ENCODE measurements at places on chromosomes 2 and 18. TPM values are rescaled to one million over a fixed set of nuclear protein-coding genes. Genes with fewer than 3 reads are reported as not detected.

- DNase-seq, result no peak
Measured at GRCh38 chr2:105802587-105802986, 57.9 kb downstream of the NCK2 start.

Gene CPLX4
- total RNA-seq, result not detected

DNA sequence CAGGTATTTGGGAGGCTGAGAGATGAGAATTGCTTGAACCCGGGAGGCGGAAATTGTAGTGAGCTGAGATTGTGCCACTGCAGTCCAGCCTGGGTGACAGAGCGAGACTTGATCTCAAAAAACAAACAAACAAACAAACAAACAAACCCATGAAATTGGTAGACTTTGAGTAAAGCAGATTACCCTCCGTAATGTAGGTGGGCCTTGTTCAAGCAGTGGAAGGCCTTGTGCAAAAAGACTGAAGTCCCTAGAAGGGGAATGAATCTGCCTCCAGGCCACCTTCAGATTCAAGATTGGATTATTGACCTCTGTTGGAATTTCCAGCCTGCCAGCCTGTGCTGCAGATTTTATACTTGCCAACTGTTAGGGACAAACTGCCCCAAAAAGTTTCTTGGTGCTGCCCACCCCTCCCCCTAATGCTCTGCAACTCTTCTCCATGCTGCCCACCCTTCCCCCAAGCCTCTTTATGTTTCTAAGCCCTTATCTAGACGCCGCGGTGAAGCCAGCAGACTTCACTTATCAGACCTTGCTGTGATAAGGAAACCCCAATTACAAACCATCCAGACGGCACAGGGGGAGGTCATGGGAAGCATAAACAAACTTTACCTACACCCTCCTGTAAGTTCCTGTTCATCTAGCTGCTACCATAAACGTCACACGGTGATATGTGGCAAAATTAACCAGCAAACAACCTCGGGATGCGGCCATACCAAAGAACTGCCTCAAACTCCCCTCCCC lies 17.0 kb downstream of the CYP27A1 start:
- DNase-seq, result no peak

Gene CACNB4
- 0.17 TPM for total RNA-seq

GRCh38 chr2:204282081-204282480 lies 263.2 kb upstream of the PARD3B start:
- no peak for DNase-seq

DNA sequence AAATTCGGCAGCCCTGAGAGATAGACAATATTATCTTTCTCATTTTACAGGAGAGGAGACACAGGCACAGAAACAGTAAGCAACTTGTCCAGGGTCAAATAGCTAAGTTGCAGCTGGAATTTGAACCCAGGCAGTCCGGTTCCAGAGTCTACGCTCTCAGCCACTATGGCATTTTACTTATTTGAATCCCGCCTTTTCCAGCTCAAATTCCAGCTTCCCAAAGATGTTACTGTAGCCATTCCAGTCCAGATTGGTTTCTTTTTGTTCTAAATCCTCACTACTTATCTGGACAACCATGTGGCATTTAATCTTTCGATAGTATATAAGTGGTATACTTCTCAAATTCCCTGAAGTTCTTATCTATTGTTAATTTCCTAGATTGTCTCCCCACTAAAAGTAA lies 125.7 kb downstream of the NBAS start:
- DNase-seq, result no peak

Gene NEDD4L
- total RNA-seq, result 26.4 TPM

Gene CRACDL
- total RNA-seq, result 3.3 TPM

GRCh38 chr2:177535958-177536504 lies 143.5 kb downstream of the AGPS start:
- no peak for DNase-seq

Gene HOXD9
- total RNA-seq, result 24.5 TPM

Gene IMPACT
- 24.8 TPM for total RNA-seq

DNA sequence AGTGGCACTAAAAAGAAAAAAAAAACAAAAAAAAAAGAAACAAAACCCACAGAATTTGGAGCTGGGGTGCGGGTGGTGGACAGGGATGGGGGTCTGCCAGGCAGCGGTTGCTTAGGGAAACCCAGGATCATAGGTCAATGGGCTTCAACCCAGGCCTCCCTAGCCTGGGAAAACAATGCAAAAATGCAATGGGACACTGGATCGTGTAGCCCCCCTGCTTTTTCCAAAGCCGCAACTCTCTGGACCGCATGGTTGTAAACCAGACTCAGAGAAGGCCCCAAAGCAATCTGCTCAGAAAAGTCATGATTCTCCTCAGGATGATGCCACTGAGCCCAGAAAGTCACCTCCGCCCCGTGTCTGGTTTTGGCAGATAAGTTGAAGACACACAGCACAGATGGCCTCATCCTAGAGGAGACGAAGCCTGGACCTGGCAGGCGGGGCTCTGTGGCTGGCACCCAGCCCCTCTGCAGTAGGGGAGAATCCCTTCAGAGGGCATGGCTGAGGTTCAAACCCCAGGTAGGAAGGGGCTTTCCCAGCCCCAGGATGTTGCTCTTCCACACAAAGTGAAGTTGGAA lies 5.1 kb downstream of the DLX2 start:
- no peak for DNase-seq

Gene TUBA4B
- not detected for total RNA-seq

- DNase-seq, result no peak
Measured at GRCh38 chr2:160267692-160268091, 67.6 kb upstream of the ITGB6 start.

GRCh38 chr2:237870754-237871651 lies 11.6 kb downstream of the RAMP1 start:
- DNase-seq, result no peak

GRCh38 chr2:60641811-60642788 lies 88.6 kb upstream of the BCL11A start:
- peak; percentile 77 for DNase-seq

- DNase-seq, result no peak
Measured at GRCh38 chr2:196290136-196290535, 118.8 kb upstream of the STK17B start.

DNA sequence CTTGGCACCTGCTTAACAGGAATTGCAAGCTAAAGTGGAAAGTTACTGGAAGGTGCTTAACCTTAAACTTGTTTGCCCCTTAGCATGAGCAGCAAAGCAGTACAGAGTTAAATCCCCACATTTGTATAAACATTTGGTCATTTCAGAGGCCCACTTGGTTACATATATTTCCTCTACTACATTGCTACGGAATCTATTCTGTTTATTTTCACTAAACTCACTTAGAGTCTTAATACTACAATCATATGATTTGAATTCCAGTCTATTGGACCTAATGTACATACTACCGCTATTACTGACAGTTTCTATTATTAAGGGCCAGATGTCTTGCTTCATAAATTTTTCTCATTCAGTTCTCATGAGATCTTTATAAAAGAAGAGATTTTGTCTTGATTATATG lies 1294.0 kb downstream of the LRP1B start:
- no peak for DNase-seq

Gene RMND5A
- 80.9 TPM for total RNA-seq

Gene SIX2
- 0.09 TPM for total RNA-seq

DNA sequence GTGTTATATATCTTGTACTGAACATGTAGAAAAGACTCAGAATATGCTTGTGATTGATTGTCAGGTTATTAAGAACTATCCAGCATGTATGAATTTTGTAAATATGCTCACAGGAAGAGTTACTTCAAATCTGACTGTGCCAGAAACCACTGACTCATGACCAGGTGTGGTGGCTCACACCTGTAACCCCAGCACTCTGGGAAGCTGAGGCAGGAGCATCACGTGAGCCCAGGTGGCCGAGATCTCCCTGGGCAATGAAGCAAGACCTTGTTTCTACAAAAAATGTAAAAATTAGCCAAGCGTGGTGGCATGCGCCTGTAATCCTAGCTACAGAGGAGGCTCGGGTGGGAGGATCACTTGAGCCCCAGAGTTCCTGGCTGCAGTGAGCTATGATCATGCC lies 126.6 kb downstream of the COMMD1 start:
- no peak for DNase-seq

DNA sequence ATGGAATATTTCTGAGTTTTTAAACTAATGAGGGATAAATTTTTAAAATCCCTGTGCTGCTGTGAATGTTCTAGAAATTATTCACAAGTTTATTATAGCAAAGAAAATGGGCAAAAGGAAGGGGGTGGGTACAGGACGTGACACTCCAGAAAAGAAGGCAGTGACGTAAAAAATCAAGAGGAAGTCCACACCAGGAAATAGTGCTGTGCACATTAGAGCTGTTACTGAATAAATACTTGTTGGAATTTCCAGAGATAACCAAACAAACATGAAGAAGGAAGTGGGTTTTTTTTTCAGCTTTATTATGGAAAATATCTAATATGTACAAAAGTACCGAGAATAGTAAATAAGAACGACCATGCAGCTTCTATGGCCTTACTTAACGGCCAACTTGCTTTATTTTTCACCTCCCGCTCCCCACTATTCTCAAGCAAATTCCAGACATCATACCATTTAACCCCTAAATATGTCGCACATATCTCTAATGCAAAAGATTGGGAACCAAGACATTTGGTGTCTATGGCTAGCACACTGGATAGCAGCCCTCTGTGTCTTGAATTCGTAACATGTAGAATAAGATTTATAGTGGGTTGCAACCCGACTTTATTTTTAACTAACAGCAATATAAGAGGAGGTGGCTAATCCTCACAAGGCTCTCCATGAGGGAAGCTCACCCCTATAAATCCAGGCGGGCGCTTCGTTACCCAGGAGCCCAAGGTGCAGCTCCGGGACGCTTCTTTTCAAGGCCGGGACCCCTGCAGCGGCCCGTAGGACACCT lies 580 bp upstream of the NDUFV2 start:
- DNase-seq, result peak; percentile 88

- no peak for DNase-seq
Measured at GRCh38 chr2:66318009-66318561, 116.8 kb upstream of the MEIS1 start.

- DNase-seq, result peak; percentile 93
Measured at GRCh38 chr2:27737676-27738348, 33.7 kb upstream of the MRPL33 start.

GRCh38 chr18:74140582-74140981 lies 7.1 kb downstream of the FBXO15 start:
- DNase-seq, result no peak

- no peak for DNase-seq
Measured at GRCh38 chr2:108936866-108937265, 52.2 kb downstream of the EDAR start.

DNA sequence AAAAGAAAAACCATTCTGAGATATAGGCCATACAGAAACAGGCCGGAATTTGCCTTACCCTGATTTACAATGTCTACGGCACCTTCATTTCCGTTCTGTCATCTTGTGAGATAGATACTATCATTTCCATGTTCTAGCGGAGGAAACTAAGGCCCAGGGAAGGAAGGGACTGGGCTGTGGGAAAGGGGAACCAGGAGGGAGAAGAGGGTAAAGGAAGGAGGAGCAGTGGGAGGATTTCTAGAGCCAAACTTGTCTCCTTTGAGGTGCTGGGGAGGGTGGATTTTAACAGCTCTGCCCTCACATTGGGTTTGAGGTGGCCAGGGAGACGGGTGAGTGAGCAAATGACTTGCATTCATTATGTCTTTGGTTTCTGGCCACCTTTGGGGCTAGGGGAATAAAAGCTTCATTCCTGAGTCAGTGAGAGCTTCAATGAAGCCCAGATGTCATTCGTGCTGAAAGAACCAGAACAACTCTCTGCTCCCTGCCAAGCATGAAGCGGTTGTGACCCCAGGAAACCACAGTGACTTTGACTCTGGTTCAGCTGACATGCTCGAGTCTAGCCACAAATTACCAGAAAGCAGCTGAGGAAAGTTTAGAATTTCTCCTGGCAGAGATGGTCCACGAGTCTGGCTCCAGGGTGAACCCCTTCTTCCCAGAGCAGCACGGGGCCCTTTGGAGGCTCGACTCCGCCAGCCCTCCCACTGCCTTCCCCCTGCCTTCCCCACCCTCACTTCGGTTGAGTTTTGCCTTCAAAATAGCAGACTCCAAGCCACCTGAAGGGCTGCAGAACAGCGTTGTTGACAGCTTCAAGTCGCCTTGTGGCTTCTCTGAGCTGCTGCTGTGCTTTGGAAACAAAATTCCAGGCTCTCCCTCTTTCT lies 3.8 kb downstream of the ACTG2 start:
- DNase-seq, result no peak

- no peak for DNase-seq
Measured at GRCh38 chr2:11597538-11598225, 63.8 kb downstream of the GREB1 start.

Gene ST8SIA3
- not detected for total RNA-seq

DNA sequence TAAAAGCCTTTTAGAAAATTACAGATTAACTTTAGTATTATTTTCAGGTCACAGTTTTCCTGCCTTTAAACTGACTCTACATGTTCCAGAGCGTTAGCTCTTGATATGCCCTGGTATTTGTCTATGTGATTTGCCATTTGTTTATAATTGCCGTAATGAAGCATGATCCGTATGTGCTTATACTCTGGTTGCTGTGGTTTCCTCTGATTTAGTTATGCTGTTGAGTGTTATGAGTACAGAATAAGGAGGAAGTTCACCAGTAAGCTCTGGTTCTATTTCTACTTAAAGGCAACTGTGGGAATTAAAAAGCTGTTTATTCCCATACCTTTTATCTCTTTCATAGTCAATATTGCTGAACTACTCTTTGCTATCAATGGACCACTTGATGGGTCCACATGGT lies 123.5 kb downstream of the OSBPL6 start:
- DNase-seq, result no peak

DNA sequence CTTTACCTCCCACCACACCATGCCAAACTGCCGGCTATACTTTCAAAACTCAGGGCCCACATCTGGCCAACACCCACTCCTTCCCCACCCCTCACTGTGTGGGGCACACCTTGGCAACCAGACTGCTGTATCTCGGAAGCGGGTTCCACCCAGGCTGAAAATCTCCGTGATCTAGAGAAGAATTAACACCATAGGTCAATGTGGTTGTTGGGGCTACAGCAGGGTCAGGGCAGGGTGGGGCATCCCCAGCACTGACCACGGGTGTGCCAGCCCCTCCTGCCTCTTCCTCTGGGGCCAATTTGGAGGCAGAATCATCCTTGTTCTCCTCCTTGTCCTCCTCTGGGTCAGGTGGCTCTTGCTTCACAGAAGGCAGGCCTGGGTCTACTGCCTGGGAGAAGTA lies 6.3 kb upstream of the CFAP53 start:
- no peak for DNase-seq

Gene CCBE1
- 0.14 TPM for total RNA-seq

GRCh38 chr2:7053650-7054265 lies 136.5 kb downstream of the RNF144A start:
- no peak for DNase-seq

DNA sequence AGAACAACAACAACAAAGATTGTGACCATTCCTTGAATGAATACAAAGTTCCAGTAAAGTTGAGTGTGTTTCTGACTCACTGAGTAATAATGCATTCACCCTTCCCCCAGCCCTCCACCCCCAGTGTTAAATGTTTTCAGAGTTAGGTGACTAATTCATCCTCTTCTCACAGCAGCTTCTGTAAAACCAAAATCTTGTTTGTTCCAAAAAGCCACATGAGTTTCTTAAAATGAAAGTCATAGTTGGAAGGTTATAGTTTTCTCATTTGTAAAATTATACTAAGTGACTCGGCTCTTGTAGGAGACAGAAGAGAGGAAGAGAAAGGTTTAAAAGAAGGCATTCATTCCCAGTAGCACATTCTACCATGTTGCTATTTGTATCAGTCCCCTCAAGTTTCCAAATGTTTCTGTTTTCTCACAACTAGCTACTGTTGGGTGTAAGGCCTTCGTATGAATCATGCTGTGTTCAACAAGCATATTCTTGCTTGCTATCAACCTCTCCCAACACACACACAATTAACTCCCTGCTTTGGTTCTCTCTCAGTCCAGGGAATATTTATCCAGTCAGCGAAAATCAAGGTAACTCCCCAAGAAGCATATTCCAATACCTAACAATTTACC lies 75.3 kb downstream of the MBD2 start:
- DNase-seq, result peak; percentile 89

GRCh38 chr2:26196683-26197418 lies 24.0 kb downstream of the GAREM2 start:
- DNase-seq, result peak; percentile 48
